ENCODE measurements at places on chromosomes 7 and 10. TPM values are rescaled to one million over a fixed set of nuclear protein-coding genes. Genes with fewer than 3 reads are reported as not detected.

Gene CYP2W1
- 1.8 TPM for total RNA-seq

Gene AMPH
- total RNA-seq: 0.22 TPM

Gene TAS2R5
- 0.57 TPM for total RNA-seq

Gene ERVW-1
- total RNA-seq: not detected

Gene DENND2A
- total RNA-seq: 0.44 TPM

Gene MLLT10
- total RNA-seq: 39.6 TPM

Gene SVOPL
- total RNA-seq: not detected

Gene HOXA6
- 4.3 TPM for total RNA-seq

Data from placental pericyte (primary cell).